Ascending aorta (tissue), 2 donors: ENCODE measurements at places on chromosomes 1 and 21. TPM values are rescaled to one million over a fixed set of nuclear protein-coding genes. Genes with fewer than 3 reads are reported as not detected.

The SPRR2D gene
- not detected for total RNA-seq

The TACSTD2 gene
- 1.3 TPM for total RNA-seq

The SLC5A9 gene
- 13.3 TPM for total RNA-seq

The WDR26 gene
- 31.8 TPM for total RNA-seq

The NMNAT2 gene
- 0.53 TPM for total RNA-seq

The TSACC gene
- not detected for total RNA-seq
